ENCODE measurements at places on chromosomes 2 and 18.

- no peak for DNase-seq
Measured at GRCh38 chr2:149192427-149192826, 138.0 kb upstream of the LYPD6 start.

DNA sequence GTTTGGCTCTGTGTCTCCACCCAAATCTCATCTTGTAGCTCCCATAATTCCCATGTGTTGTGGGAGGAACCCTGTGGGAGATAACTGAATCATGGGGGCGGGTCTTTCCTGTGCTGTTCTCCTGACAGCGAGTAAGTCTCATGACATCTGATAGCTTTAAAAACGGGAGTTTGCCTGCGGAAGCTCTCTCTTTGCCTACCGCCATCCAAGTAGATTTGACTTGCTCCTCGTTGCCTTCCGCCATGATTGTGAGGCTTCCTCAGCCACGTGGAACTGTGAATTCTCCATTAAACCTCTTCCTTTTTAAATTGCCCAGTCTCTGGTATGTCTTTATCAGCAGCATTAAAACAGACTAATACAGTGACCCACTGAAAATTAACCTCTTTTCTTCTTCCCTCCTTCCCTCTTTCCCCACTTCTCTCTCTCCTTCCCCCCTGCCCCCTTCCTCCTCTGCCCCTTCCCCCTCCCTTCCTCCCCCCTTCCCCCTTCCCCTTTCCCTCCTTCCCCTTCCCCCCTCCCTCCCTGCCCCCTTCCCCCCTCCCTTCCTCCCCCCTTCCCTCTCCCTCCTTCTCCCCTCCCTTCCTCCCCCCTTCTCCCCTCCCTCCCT, 818.8 kb downstream of the SLC4A3 start:
- no peak for DNase-seq

DNA sequence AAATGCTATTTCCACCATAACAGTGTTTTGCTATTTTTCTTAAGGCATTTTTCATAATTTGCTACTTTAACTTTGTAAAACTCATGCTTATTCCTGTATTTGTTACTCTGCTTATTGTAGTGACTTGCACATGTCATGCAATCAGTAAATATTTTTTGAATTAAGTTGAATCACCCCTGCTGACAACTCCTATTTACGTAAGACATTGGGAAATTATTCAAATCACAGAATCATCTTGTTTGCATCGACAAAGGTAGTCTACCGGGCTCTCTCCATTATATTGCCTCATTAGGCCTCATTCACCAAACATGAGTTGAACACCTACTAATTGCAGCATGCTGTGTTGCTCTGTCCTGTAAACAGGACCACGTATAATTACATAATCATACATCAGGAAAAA, 478.5 kb upstream of the ZEB2 start:
- DNase-seq = no peak

DNA sequence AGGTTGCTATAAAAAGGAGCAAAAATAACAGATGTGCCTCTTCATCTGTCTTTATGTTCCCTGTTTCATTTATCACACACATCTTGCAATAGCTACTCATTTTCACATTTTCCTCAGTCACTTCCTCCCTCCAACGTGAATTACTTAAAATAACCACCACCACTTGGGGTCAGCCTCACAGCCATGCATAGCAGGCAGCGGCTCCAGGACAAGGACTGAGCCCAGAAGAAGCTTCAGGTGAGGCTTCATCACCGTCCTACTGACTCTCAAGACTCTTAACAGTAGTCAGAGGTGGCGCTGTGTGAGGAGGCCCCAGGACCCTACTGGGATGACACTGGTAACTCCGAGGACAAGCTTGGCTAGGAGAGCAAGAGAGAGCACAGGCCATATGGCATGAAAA, 15.5 kb upstream of the ST8SIA5 start:
- no peak for DNase-seq

- DNase-seq = no peak
Measured at GRCh38 chr18:79156327-79156726, 87.1 kb downstream of the ATP9B start.

DNA sequence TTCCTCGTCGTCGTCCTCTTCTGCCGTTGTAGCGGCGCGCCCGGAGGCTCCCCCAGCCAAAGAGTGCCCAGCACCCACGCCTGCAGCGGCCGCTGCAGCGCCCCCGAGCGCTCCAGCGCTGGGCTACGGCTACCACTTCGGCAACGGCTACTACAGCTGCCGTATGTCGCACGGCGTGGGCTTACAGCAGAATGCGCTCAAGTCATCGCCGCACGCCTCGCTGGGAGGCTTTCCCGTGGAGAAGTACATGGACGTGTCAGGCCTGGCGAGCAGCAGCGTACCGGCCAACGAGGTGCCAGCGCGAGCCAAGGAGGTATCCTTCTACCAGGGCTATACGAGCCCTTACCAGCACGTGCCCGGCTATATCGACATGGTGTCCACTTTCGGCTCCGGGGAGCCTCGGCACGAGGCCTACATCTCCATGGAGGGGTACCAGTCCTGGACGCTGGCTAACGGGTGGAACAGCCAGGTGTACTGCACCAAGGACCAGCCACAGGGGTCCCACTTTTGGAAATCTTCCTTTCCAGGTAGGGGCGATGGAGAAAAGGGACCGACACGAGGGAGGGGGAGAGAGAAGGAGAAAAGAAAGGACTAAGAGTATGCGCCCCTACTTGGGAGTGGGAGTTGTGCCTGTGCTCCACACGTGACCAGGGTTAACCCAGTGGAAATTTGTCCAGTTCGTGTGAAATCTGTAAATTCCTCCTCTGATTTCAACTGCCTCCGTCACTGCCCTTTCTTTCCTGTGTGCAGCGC, 800 bp downstream of the HOXD13 start:
- DNase-seq = no peak

DNA sequence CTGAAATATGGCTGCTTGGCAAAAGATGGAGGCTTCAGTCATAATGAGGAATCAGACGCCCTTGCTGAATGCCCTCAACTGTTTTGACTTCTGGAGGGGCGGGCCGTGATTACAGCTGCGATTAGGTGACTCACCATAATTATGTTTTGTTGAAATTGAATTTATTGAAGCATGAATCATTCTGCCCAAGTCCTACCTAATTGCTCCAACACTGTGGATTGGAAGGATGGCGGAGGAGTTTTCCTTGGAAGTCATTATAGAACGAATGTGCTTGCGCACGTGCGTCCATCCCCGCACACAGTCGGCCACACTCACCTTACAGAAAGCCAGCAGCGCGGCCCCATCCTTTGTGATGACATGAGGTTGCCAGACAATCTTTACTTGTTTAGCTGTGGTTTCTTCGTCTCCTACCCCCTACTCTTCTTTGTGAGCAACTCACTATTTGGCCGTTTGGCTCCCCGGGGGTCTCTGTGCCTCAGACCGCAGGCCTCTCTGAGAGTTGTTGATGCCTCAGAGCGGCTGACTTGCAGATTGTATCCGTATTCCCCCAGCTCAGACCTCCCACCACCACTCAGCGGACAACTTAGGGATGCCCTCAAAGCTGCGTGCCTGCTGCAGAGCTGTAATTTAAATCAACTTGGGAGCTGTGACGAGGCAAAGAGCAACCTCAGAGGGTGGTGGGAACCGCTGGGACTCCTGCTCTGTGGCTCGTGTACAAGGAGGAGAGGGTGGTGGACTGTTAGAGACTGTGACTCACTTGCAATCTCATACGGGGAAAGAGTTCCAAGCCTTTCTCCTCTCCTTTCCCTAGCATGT, 513.4 kb downstream of the TNS1 start:
- no peak for DNase-seq

DNA sequence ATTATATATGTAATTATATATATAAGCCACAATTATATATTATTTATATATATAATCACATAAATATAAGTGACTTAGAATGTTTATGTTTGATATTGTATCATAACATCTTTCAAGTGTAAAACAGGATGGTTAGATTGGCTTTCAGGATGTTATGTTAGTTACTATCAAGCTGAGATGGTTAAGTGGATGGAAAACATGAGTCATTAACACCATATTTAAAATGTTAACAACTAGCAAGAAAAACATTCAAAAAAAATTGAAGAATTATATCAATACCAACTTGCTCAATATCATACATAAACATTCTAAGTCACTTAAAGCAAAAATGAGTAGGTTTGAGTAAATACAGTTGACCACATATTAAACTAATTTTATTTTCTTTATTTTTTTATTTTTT, 21.8 kb upstream of the RAB27B start:
- no peak for DNase-seq

Data from activated CD4-positive, alpha-beta T cell treated with anti-CD3 and anti-CD28 coated beads, Interleukin-2, amount 50 U/mL, for 4 hours (primary cell).